ENCODE measurements at places on chromosomes 5 and 9. TPM values are rescaled to one million over a fixed set of nuclear protein-coding genes. Genes with fewer than 3 reads are reported as not detected.
A peak's percentile ranks its signal among the peaks of the same experiment; 100 is the strongest.

Gene CCDC69
- total RNA-seq = 23.2 TPM

DNA sequence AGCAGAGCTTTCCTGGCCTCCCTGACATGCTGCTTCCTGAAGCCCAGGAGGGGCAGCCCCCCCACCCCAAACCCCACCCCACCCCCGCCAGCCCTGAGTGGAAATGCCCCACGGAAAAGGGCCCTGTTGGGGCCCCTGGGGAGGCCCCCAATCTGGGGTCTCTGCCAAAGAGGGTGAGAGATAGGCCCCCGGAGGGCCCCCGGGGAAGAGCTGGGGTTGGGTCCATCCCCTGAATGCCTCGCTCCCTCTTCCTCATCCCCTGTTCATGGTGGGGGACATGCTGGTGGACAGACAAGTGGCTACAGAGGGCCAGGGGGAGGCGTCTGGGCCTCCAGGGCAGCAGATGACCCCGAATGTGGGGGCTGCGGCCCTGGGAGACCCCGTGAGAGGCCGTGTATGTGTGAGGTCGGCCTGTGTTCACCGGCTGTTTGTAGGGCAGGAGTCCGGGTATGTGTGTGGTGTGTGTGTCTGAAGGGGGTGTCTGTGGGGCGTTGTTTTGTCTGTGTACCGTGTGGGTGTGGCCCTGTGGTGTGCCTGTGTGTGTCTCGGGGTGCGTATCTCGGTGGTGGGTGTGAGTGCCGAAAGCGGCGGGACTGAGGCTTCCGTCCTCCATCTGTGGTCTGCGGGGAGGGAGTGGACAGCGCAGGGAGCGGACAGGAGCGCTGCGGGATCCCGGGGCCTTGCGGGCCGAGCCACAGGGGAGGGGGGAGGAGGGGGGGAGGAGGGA, 11.3 kb downstream of the C9orf50 start:
- DNase-seq = peak; percentile 90

GRCh38 chr5:173855162-173855994, 32.8 kb upstream of the CPEB4 start:
- no peak for DNase-seq

DNA sequence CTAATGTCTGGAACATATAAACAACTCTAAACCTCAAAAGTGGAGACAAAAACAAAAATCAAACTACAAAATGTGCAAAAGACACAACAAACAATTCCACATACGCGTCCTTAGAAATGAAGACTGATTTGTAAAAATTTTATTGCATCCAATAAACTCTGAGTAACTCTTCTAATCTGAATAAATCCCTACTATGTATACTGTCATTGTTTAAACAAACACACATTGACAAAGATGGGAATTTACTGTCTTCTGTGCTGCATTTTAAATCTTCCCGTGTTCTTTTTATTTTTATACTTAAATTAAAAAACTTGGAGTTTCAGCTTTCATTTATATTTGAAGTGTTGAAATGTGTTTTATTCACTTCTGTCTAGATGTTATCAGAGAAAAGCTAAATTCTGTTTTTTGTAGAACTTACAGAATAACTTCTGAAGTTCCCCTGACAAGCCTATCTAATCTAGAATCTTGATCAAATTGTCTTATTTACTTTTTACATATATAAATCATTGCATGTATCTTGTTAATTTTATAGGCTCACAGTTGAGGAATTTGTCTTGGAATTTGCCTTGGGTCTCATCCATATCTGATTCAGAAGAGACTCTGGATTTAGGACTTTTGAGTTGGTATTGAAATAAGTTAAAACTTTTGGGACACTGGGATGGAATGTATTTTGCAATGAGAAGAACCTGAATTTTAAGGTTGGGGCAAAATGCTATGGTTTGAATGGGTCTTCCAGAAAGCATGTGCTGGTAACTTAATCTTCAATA, 2064.4 kb upstream of the C9orf72 start:
- DNase-seq = no peak

DNA sequence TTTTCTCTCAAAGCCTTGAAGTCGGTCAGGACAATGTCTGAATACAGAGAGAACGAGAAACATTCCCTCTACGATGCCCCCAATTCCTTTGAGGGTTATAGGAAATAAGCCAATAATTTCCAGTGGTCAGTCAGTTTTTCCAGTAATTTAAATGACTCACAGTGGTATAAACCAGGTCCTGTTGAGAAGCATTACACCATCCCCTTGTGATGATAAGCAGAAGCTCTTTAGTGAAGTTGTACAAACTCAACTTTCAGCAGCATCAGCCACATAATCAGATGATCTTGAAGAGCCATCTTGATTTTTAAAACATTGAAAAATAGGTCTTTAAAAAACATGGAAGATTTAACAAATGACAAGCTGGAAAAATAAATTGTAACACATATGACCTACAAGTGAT, 173.9 kb upstream of the ZNF462 start:
- DNase-seq = no peak

Gene POLR3G
- 25.1 TPM for total RNA-seq

GRCh38 chr9:136970361-136970760, 6.9 kb upstream of the PTGDS start:
- no peak for DNase-seq

- no peak for DNase-seq
Measured at GRCh38 chr5:107437986-107438510, 232.7 kb downstream of the EFNA5 start.

DNA sequence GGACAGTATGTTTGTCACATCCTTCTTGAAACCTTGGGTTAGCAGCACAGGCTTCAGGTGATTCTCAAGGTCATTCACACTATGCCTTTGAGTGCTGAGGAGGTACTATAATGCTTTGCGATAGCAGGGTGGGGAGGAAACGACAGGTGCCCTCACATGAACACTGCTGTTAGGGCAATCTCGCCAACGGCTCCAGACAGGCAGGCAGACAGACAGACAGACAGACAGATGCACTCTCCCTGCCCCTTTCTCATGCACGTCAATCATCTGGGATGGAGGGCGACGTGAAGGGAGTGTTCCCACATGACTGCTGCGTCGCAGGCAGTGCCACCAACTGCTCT, 82.9 kb downstream of the RAPGEF1 start:
- DNase-seq = peak; percentile 72

Gene CA9
- total RNA-seq = 0.82 TPM

Gene RBM18
- total RNA-seq = 24.9 TPM

GRCh38 chr5:113760486-113760885, 247.0 kb downstream of the YTHDC2 start:
- DNase-seq = no peak

DNA sequence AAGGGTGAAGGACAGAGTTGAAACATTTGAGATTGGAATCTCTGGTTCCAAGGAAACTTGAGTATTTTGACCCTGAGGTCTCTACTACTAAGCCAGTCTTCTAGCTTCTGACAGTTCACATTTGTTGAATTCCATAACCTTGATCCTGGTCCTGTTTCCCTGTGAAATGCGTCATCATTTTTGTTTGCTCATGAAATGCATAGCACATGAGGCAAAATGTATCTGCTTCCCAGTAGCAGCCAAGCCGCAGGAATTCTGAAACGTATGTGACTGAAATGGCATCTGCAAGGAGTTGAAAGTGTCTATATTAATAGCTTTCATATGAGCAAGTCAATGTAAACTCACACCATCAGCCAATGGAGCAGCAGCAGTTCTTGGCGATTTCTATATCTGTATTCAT, 307.9 kb downstream of the CSNK1G3 start:
- no peak for DNase-seq

DNA sequence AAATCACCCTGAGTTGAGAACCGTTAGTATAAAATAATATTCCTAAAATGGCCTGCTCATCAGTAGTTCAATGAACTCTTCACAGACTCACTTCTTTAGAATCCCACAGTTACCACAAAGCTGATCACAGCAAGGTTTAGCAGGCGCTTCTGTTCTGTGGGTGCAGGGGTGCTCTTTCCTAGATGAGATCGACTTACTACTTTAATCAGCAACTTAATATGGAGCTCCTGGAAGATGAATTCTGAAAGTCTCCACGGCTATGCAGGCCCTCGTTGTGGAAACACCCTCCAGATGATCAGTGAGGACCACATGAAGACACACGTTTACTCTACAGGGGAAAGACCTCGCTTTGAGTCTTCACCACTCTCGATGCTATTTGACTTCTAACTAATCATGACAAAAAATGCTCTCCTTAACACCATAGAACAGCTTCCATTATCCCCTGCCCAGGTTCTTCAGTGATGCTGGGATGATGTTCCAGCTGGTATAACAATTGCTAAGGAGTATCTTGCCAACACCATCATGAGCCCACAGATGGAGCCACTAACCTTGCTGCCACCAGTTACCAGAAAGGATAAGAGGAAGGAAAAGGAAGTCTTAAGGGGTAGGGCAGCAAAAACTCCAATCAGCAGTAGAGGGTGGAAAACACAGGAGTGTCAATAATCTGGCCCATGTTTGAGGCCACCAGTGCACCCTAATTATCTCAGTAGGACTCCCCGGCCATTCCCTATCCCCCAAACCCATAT, 17.9 kb upstream of the GPX8 start:
- peak; percentile 75 for DNase-seq

GRCh38 chr5:28710360-28710759, 1672.0 kb upstream of the CDH9 start:
- DNase-seq = no peak
